ENCODE measurements at places on chromosomes 16 and 17. TPM values are rescaled to one million over a fixed set of nuclear protein-coding genes. Genes with fewer than 3 reads are reported as not detected.

KCNH4 gene
- 0.05 TPM for total RNA-seq

FOXO3B gene
- total RNA-seq, result 3.0 TPM

KRTAP17-1 gene
- not detected for total RNA-seq

SLC35G6 gene
- total RNA-seq, result not detected

ABI3 gene
- 26.2 TPM for total RNA-seq

KCNH6 gene
- total RNA-seq, result not detected

PSMC3IP gene
- 2.7 TPM for total RNA-seq

TMED6 gene
- total RNA-seq, result not detected

MLKL gene
- 28.5 TPM for total RNA-seq

PIMREG gene
- 8.2 TPM for total RNA-seq

TOM1L1 gene
- 5.0 TPM for total RNA-seq

Data from glomerular endothelial cell (primary cell).